MCF 10A (cell line): ENCODE measurements at places on chromosomes 5 and 9.

- no peak for DNase-seq
Observed at GRCh38 chr5:167871091-167871490, 420.4 kb upstream of the WWC1 start.

GRCh38 chr9:4666042-4666699 lies at the start of gene SPATA6L:
SPATA6L (minus strand) TSS chr9:4666480; CDS start chr9:4666250, 230 bp downstream.
- DNase-seq, result peak; percentile 32

- no peak for DNase-seq
Observed at GRCh38 chr5:40568548-40568947, 111.2 kb upstream of the PTGER4 start.

DNA sequence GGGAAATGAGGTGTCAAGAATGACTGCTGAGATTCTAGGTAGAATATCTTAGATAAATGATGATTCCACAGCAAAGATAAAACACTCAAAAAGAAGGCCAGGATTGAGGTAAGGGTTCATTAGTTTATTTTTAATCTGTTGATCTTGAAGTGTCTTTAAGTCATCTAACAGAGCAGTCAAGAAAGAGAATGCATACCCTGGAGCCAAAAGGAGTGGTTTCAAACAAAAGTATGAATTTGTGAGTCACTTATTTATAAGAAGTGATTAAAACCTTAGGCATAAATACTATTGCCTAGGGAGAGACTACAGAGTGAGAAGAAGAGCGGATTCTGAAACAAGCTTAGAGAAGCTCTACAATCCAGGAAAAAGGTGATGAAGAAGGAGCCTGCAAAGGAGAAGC lies 541.0 kb downstream of the DTWD2 start:
- DNase-seq, result peak; percentile 11

- no peak for DNase-seq
Observed at GRCh38 chr5:32326216-32326772, 13.6 kb upstream of the MTMR12 start.
